ENCODE measurements at places on chromosomes 12 and 14. TPM values are rescaled to one million over a fixed set of nuclear protein-coding genes. Genes with fewer than 3 reads are reported as not detected.

Gene RIMBP2
- not detected for total RNA-seq

Gene TSPAN11
- 1.9 TPM for total RNA-seq

Gene SLC17A8
- total RNA-seq: not detected

Gene BDKRB2
- total RNA-seq: 1.2 TPM

Gene SIRT4
- 8.6 TPM for total RNA-seq

Gene PLEKHA5
- total RNA-seq: 55.5 TPM

Gene RPGRIP1
- 0.27 TPM for total RNA-seq

Gene GLIPR1L1
- not detected for total RNA-seq

Gene DNM1L
- total RNA-seq: 52.9 TPM

Gene ACRBP
- total RNA-seq: 0.51 TPM

Gene SUDS3
- total RNA-seq: 17.0 TPM

Gene IFI27L1
- 11.6 TPM for total RNA-seq

Gene AMDHD1
- total RNA-seq: 1.0 TPM

Gene SLC8A3
- 0.16 TPM for total RNA-seq

Gene RNASE7
- total RNA-seq: not detected

Gene SALL2
- 3.1 TPM for total RNA-seq

Gene FBLN5
- 70.5 TPM for total RNA-seq

Gene EPYC
- not detected for total RNA-seq

Gene E2F7
- total RNA-seq: 0.08 TPM

Gene TNFRSF1A
- total RNA-seq: 47.9 TPM

Gene KRT71
- not detected for total RNA-seq

Gene KRT83
- total RNA-seq: not detected

Gene AMN
- total RNA-seq: not detected

Gene RDH12
- not detected for total RNA-seq

Gene IL31
- not detected for total RNA-seq

Gene SMCO2
- total RNA-seq: not detected

Gene AVPR1A
- total RNA-seq: 1.5 TPM

Gene CLEC1B
- not detected for total RNA-seq

Gene SLC25A47
- total RNA-seq: not detected

Gene SMIM41
- 0.35 TPM for total RNA-seq

Gene IQSEC3
- 1.5 TPM for total RNA-seq

Gene LBHD2
- total RNA-seq: not detected

Gene LRRIQ1
- total RNA-seq: 0.22 TPM

All from Right ventricle myocardium superior (tissue), 1 donor.